Hypothalamus (tissue), 51 donors: ENCODE measurements at places on chromosomes 6 and 20.

GRCh38 chr6:116386581-116387299 is 16.0 kb downstream of the DSE start:
- no peak for DNase-seq

- no peak for DNase-seq
These were observed 78.5 kb upstream of the FRMD1 start for GRCh38 chr6:168157272-168158212.

GRCh38 chr6:41813469-41813868 is 26.0 kb downstream of the TOMM6 start:
- no peak for DNase-seq

DNA sequence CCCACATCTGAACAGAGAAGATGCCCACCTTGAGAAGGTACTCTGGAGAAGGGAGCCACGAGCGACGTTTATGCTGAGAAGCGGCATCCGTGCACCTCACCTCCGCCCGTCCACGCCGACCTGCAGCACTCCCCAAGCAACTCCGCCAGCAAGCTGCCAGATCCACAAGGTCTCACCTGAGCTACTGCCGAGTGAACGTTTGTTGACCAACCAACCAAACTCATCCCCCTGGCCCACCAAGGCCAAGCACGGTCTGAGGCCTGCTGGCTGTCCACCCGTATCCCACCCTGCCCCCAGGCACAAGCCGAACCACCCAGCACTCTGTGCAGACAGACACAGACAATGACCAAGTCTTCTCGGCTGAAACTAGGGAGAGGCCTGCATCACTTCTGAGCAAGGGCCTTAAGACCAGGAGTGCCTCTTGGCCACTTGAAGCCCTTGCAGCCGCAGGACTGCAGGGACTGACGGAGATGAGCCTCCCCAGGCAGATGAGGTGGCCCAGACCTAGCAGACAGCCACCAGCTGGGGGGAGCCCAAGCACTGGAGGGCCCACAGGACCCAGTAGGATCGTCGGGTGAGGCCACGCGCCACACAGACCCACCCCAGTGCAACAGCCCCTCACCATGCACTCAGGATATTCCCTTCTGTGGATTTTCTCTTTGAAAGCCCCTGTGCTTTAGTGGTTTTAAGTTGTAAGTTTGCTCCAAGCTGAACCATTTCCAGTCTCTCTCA is 12.1 kb downstream of the TAF4 start:
- no peak for DNase-seq

DNA sequence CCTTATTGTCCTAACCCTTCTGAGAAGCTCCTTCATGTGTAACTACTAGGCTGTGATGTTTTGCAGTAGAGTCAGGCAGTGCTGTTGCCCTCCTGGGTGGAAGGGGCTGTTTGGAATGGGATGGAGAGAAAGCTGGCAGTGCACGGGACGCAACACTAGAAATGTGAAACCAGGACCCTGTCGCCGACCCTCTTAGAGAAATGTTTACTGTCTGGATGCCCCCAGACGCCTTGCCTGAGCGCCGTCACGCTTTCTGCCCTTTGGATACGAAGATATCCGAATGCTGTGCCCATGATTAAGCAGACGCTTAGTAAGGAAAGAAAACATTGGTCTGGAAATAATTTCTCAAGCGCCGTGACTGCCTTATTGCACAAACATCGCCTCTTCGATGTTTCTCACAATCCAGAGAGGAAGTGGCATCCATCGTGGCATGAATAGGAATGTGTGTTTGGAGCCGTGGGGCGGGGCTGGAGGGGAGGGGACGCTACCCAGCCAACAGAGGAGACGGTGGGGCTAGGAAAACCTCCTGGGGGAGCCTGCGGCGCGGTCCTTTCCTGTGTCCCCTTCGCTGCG is 661 bp upstream of the PPP1R14C start:
- no peak for DNase-seq

DNA sequence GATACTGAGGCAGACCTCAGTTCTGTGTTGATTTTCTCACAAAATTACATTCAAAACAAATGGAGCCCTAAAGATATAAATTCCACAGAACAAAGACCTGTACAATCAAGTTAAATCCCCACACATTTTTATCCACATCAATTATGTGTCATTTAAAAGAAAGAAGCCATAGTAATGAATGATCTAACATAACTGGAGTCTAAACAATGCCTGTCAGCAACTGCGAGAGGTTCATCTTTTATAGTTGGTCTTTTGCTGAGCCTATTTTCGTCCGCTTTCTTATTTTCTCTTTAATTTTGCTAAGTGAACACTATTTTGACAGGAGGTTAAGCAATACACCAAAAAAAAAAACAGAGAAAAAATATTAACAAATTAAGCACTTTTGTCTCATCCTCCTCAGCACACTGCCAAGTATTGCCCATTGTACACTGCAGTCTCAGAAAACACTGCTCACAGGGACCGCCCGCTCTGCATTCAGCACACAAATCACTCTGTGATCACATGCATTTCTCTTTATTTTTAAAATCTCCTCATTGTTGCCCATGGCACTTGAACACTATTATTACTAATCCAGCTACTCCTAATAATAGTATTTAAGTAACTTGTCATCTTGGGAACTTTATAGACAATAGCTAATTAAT is 140.8 kb downstream of the BTBD9 start:
- DNase-seq = no peak

GRCh38 chr6:74439123-74439811 is 743.3 kb downstream of the CD109 start:
- DNase-seq = no peak

DNA sequence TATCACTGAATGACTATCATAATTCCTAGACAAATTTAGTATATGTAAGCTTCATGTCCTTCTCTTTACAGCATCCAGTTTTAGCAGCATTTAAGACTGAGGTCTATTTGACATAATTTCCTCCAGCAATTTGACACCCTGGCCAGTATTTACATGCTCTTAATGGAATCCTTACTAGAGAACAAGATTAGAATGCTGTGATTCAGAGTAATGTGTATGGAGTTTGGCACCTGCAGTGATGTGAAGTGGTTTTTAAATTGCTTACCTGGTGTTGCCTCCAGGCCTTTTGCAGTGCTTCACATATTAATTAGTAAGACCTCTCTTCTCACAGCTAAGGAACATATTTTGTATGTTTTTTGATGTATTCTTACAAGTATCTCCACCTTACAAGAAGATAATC is 9.8 kb downstream of the NKX2-4 start:
- no peak for DNase-seq

GRCh38 chr6:108559884-108560462 is 744 bp upstream of the FOXO3 start:
- peak; percentile 57 for DNase-seq

- no peak for DNase-seq
These were observed 14.1 kb downstream of the CDK5RAP1 start for GRCh38 chr20:33387177-33387576.

DNA sequence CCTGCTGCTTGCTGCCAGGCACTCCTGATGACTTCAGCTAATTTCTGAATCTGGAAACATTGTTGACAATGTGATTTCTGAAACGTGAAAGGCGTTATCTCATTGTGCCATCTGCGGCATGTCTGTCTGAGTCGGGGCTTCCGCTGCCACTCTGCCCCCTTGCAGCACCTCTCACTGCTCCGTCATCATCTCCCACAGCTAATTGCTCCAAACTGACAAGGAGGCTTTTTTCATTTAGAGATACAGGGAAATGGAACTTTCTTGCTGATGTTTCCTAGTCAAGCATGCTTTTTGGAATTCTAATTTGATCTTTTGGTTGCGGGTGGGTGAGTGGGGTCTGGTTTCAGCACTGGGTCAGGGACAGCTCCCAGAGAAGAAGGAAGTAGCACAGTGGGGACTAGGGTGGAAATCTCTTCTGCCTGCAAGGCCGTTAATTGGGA is 233.5 kb downstream of the DHX35 start:
- no peak for DNase-seq

DNA sequence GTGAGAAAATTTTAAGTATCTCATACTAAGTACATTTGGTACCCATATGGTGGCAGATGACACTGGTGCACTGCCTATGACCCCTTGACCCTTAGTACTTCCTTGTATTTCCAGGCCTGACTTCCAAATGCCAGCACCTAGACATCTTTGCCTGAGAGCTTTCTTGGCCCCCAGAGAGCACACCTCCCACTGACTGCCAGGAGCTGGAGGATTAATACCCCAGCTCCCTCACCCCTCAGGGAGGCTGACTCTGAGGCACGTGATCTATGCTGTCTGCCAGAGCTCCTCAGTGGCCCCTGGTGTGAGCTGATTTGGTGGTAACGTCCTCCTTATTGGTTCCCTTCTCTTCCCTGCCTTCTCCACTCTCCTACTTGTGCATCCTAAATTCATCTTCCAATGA is 38.0 kb downstream of the BFSP1 start:
- no peak for DNase-seq

GRCh38 chr6:129631070-129631469 is 78.9 kb downstream of the ARHGAP18 start:
- DNase-seq = no peak

GRCh38 chr20:4465855-4466545 is 255.7 kb upstream of the PRND start:
- no peak for DNase-seq

GRCh38 chr6:158552055-158552795 is 7.7 kb upstream of the TMEM181 start:
- no peak for DNase-seq

GRCh38 chr6:85004361-85004995 is 240.1 kb upstream of the TBX18 start:
- no peak for DNase-seq

- no peak for DNase-seq
These were observed 158.7 kb downstream of the UBE3D start for GRCh38 chr6:82906951-82907350.

DNA sequence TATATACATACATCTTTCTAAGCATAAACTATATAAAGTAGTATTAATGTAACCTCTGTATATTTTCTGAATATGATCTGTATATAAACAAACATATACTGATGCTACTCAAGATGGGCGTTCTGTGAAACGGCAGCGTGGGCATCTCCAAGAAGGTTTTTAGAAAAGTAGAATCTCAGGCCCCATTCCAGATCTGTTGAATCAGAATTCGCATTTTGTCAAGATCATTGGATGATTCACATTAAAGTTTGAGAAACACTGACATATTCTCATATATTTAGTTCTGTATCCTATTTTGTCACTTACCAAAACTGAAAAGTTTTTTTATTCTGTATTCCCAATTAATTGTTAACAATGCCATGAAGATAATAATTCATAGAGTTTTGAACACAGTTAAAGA is 5.5 kb downstream of the C6orf141 start:
- no peak for DNase-seq

DNA sequence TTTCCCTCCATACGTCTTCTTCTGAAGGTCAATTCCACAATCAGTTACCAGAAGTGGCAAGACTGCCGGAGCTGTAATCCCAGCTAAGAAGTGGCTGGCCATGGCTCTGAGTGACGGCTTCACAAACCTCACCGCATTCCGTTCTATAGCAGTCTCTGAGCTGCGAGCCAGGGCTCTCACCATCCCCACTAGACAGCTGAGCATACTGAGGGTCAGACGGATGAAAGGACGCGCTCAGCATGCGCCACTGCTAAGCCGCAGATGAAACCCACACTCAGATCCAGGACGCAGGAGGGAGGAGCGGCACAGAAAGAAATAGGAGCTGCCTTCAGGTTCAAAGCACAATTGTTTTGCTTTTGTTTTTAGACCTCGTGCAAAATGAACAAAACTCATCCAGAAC is 97.9 kb downstream of the ANKRD60 start:
- DNase-seq = no peak

DNA sequence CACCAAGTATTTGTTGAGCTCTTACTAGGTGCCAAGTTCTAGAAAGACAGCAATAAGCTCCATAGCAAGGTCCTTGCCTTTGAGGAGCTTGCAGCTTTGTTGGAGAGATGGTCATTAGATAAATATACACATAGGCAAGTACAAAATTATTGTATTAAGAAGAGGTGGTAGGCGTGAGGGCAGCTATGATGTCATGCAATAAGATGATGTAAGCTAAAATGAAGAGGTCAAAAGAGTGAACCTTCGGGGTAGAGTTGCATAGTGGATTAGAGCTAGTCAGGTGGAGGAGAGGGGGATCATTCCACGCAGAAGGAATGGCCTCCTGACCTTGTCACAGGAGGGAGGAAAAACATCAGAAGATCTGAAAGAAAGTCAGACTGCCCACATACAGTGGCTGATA is 141.9 kb upstream of the PCSK2 start:
- DNase-seq = no peak

GRCh38 chr6:29982097-29982496 is 39.8 kb downstream of the HLA-A start:
- DNase-seq = no peak

DNA sequence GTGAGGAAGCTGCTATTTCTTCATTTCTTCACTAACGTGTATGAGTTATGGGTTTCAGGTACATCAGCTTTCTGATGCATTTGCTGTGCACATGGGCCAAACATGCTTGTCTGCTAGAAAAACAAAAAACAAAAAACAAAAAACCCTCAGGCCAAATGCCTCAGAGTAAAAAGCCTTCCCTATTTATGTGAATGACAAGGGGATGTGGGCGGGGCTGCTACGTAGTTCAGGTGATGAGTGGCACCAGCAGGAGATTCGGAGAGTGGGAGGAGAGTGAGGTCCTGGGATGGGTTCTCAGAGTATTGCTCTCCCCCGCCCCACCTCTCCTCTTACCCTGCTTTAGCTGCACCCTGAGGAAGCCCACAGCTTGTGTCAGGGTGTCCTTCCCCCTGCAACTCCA is 596.8 kb upstream of the JAG1 start:
- no peak for DNase-seq

- DNase-seq = no peak
These were observed 689.7 kb downstream of the EPM2A start for GRCh38 chr6:145045582-145045981.

- DNase-seq = no peak
These were observed 67.1 kb downstream of the TAF4 start for GRCh38 chr20:61998343-61999121.

DNA sequence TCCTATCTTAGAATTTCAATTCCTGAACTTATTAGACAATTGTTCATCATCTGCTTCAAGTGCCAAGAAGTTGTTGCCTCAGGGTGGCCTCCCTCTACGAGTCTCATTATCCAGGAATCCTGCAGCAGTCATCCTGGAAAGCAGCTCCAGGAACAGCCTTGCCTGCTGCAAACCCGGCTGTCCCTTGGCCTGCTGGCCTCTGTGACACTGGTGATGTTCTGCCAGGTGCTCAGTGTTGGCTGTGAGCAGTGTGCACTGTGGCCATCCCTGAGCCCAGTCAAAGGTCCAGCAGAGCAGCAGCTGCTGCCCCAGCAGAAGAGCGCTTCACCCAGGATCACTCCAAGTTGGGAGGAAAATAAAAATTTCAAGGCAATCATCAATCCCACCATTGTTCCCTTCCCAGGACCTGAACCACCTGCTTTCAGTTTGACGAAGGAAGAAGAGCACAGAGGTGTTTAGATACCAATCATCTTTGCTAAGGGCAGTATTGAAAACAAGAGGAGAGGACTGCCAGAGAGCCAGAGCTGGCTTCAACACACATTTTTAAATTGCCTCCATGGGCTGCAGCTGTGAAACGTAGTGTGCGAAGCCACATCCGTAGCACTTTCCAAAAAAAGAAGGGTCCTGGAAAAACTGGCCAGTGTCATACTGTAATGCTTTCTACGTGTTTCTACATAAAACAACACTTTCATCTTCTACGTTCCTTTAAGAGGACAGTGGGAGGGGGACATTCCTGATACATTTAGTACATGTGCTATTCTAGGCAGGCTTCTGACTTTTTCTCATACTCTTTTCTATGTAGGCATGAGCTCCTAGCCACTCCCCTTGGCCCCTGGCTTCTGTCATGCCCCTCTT is 7.2 kb upstream of the FAM50B start:
- no peak for DNase-seq
